ENCODE measurements at places on chromosomes 5 and 9. TPM values are rescaled to one million over a fixed set of nuclear protein-coding genes. Genes with fewer than 3 reads are reported as not detected.

CDK9 gene
- 54.7 TPM for total RNA-seq

DNAI1 gene
- total RNA-seq, result 0.58 TPM

SURF4 gene
- 459 TPM for total RNA-seq

PDE8B gene
- total RNA-seq, result not detected

CCDC112 gene
- total RNA-seq, result 12.1 TPM

SEPTIN8 gene
- total RNA-seq, result 74.6 TPM

LCP2 gene
- not detected for total RNA-seq

SH2D3C gene
- total RNA-seq, result not detected

RAI14 gene
- 107 TPM for total RNA-seq

SMIM32 gene
- not detected for total RNA-seq

SCGB3A2 gene
- total RNA-seq, result not detected

CCL21 gene
- not detected for total RNA-seq

SHC3 gene
- total RNA-seq, result 61.4 TPM

PCDHGC3 gene
- 94.1 TPM for total RNA-seq

FIBCD1 gene
- 17.5 TPM for total RNA-seq

POU5F2 gene
- total RNA-seq, result 0.99 TPM

PKN3 gene
- 1.9 TPM for total RNA-seq

TAL2 gene
- 0.29 TPM for total RNA-seq

NANS gene
- 112 TPM for total RNA-seq

SLC36A1 gene
- 8.4 TPM for total RNA-seq

UNC5A gene
- total RNA-seq, result not detected

TCF7 gene
- total RNA-seq, result 7.1 TPM

LCN15 gene
- total RNA-seq, result not detected

VCAN gene
- 384 TPM for total RNA-seq

BARX1 gene
- total RNA-seq, result not detected

NMUR2 gene
- not detected for total RNA-seq

AGXT2 gene
- total RNA-seq, result 0.17 TPM

NIM1K gene
- total RNA-seq, result 9.1 TPM

FOXE1 gene
- total RNA-seq, result not detected

ACOT12 gene
- 2.2 TPM for total RNA-seq
